Chondrocyte (in vitro differentiated cells): ENCODE measurements at places on chromosomes 1 and 21. TPM values are rescaled to one million over a fixed set of nuclear protein-coding genes. Genes with fewer than 3 reads are reported as not detected.
A peak's percentile ranks its signal among the peaks of the same experiment; 100 is the strongest.

DNA sequence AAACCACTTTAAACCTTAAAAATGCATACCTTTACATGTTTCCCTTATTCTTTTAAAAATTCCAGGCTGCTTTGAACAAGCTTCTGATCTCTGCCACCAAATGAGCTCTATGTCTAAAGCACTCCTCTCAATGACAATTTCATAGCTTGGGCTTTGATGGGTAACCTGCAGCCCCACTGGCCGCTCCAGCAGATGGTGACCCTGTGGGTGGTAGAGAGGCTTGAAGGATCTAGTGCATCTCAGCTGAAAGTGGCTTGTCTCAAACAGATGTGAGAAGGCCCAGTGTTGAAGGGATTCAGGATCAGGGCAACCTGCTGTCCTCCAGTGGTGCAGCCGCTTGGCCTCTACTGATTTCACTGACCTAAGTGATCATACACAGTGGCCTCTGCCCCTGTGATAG, 84.7 kb upstream of the IRF2BP2 start:
- H3K4me1 ChIP-seq = peaks cover 1% of the 10 kb centered on the region
- DNase-seq = no peak
- no peak overlapping the region for H3K4me3 ChIP-seq
- H3K27me3 ChIP-seq = no peaks in the 10 kb centered on the region
- no peak overlapping the region for H3K27ac ChIP-seq
- no peaks in the 10 kb centered on the region for H3K36me3 ChIP-seq

GRCh38 chr1:87318806-87319205, 9.9 kb upstream of the LMO4 start:
- H3K27me3 ChIP-seq = peaks cover 10% of the 10 kb centered on the region
- H3K27ac ChIP-seq = no peak overlapping the region
- no peaks in the 10 kb centered on the region for H3K4me1 ChIP-seq

DNA sequence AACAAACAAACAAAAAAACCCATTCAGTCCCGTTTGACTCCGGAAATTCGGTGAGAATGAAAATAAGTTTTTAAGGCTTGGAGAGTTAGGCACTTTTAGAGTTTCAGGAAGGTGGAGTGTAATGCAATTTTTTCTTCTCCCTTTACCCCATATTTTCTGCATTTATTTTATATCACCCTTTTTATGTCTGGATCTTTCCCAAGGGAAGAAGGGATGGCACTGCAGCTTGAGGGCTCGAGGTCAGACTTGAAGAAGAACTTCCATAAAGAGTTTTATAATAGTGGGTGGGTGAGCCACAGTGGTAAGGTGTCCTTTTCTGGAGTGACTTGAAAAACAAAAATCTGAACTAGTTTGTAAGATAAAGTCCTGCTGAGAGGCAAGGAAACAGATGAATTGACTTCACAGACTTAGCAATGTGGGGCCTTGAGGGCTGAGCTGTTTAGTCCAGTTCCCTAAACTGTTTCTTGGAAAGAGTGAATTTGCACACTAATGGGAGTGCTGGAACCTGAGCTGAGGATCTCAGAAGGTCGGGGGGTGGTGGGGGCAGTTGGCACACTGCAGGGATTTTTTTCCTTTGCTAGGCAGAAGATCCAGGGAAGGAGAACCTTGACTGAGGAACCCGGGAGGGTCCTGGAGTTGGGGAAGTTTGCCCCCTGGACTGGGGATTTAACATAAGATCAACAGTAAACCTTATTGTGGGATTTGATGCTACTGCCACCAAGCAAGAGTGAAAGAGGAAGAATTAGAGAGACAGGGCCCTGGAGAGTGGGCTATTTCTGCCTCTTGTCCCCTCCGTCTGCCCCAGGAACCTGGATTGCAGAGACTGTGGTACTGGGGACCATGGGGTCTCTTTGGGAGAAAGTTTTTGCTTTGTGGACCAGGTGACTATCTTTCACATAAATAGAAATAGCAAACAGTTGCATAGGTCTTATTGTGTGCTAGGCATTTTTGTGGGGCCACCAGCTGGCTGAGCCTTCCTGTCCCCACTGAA, 1.8 kb upstream of the MEX3A start:
- no peak for DNase-seq
- H3K36me3 ChIP-seq = no peaks in the 10 kb centered on the region
- peak overlapping the region; percentile 95 for H3K4me3 ChIP-seq
- no peaks in the 10 kb centered on the region for H3K27me3 ChIP-seq
- H3K27ac ChIP-seq = peak overlapping the region; percentile 81

DNA sequence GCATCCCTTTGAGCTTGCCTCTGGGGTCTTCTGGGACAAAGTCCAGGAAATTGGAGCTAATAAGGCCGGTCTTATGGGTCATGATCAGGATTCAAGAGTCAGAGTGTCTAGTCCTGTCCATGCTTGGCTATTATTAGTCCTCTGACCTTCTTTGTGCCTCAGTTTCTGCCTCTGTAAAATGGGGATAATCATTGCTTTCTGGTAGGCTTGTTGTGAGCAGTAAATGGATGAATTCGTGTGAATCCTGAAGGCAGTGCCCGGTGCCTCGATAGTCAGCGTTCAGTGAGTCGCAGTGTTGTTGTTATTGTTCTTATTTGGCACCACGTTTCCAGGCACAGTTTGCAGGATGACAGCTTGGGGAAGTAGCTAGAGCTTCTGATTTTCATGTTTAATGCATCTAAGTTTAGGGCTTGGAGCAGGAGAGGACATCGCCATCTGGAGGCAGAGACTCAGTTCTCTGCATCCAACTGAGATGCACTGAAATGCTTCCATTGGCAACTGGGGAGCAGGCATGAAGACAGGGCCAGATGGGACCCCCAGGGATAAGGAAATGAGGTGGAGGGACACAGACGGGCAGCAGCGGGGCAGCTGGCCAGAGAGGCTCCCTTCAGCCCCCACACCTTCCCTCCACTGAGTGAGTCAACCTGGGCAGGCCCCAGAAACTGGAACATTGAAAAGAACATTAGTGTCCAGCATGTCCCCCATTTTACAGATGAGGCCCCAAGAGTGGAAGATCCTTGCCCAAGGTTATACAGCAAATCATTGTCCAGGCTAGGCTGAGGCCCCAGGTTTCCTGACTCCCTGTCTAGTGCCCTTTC, 160.3 kb downstream of the PTPRU start:
- peaks cover 16% of the 10 kb centered on the region for H3K27me3 ChIP-seq
- no peak overlapping the region for H3K27ac ChIP-seq
- no peaks in the 10 kb centered on the region for H3K4me1 ChIP-seq
- DNase-seq = no peak
- no peaks in the 10 kb centered on the region for H3K36me3 ChIP-seq
- H3K4me3 ChIP-seq = no peak overlapping the region

Gene RNPC3
- total RNA-seq = 9.9 to 17.6 TPM (median 10.6 TPM) in 3 replicates
